ENCODE measurements at places on chromosomes 11 and 22.

GRCh38 chr11:16393340-16393739 lies 37.0 kb upstream of the SOX6 start:
- DNase-seq: no peak

DNA sequence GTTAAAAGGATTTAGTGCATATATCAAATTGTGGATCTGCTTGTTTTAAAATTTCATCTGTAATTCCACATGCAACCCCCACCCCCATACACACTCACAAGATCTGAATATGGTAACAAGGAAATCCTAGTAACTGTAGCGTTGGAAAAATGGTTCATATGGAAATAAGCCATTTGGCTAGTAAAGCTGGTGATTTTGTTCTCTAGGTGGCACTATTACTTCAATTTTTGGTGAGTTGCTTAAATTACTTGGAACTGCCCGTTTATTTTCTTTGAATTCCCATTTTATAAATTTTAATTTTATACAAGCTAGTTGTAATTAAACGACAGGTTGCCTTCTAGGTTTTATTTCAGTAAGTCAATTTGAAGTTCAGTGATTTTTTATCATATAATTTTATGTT lies 5.3 kb downstream of the BDNF start:
- no peak for DNase-seq

GRCh38 chr11:2943711-2944118 lies 14.5 kb upstream of the PHLDA2 start:
- no peak for DNase-seq

GRCh38 chr11:43689167-43689566 lies 8.6 kb downstream of the HSD17B12 start:
- DNase-seq: no peak

GRCh38 chr11:12577725-12578644 lies 96.2 kb upstream of the TEAD1 start:
- no peak for DNase-seq

DNA sequence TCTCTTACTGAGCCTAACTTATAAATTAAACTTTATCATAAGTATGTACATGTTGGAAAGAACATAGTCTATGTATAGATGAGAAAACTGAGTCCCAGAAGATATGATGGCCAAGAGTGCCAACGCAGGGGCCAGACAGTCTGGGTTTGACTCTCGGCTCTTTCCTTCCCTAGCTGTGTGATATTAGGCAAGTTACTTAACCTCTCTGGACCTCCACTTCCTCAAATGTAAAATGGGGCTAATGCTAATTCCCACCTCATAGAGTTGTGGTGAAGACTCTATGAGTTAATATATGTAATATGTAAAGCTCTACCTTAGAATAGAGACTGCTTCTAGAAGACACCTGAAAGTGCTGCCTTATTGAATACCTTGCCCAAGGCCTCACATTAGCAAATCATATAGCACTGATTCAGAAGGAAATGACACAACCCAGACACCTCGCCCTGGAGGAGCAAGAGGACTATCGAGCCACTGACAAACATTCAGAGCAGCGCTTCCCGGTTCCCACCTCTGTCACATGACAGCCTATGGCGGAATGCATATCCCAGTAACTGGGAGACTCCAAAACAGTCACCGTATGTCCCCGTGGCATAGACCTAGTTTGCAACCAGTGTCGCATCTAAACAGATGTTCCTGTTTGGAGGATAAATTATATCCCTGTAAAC lies 11.3 kb upstream of the CCDC86 start:
- DNase-seq: no peak

GRCh38 chr22:26481694-26482093 lies 1.9 kb downstream of the HPS4 start:
- DNase-seq: no peak

- no peak for DNase-seq
Measured at GRCh38 chr11:66075273-66075672, 5.2 kb downstream of the PACS1 start.

DNA sequence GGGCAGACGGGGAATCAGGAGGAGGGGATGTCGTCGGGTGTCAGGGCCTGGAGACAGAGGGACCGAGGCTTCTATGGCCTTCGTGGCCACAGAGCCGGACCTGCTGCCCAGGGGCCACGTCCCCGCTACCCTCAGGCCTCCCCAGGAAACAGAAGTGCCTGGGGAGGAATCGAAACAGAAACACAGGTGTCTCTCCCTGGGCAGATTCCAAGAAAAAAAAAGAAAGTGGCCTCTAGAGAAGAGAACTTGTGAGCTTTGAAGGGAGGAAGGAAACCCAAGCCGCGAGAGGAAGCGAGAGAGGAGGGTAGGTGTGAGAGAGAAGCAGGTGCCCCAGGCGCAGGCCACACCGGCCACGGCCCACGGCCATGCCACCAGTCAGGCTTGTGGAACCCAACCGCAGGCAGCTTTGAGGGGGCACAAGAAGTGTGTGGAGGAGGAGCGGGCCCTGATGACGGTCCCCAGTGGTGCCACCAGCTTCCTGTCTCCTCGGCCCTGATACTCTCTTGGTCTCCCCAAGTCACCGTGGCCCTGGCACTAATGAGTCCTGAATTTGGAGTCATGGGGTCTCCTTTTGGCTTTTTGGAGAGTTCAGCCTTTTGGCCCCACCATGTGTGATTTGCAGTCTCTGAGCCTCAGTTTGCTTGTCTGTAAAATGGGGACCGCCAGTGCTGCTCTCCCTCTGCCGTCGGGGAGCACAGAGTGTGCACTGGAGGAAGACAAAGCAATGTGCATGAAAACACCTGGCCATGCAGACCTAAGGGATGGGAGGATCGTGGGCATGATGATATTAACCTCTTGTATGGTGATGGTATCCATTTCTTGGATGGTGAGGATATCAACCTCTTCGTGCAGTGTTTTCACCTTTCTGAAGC lies 25.2 kb downstream of the LIF start:
- DNase-seq: no peak

DNA sequence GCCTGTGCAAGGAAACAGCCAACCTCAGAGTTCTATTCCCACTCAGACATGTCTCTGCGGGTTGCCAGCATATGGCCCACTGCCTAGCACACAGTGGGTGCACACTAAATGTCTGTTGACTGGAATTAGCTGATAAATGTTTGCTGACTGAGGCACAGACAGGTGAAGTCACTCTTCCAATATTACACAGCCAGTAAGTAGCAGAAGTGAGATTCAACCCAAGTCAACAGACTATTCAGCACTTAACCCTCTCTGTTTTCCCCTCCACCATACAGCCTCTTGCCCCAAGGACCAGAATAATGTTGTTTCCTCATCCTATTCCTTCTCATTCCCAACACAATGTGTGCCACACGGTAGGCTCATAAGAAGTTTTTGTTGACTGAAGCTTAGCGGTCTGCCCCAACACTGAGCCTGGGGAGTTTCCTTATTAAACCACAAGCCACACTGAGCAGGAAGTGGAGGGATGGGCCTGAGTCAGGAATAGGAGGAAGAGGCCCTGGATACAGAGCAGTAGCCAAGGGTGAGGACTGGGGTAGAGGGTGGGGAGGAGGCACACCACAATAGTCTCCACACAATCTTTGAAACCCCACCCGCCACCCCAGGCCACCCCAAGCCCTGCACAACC lies 15.7 kb upstream of the IL10RA start:
- no peak for DNase-seq

DNA sequence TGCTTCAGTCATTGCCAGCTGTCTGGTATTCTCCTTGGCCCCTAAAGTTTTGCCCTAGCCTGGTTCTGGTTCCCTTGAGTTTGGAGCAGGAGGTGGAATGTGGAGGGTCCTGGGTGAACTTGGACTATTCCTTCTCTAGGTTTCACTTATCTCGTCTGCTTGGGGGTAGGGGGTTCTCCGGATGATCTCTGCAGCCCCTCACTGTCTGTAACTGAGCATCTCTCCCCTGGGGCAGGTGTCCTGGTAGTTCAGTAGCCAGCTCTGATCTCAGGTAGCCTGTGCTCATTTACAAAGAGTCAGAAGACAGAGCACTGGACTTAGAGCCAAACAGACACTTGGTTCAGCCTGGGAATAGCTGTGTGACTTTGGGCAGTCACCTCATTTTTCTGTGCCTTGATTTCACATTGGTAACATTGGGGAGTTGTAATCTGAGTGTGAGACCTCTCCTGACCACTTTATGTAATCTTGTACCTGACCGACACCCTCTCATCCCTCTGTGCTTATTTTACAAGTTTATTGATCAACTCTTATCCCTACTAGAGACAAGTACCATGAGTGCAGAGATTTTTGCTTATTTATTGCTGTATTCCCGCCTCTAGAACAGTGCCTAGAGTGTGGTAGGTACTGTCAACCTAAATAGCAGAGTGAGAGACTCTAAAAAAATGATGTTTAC lies 804 bp downstream of the CCDC134 start:
- DNase-seq: no peak

DNA sequence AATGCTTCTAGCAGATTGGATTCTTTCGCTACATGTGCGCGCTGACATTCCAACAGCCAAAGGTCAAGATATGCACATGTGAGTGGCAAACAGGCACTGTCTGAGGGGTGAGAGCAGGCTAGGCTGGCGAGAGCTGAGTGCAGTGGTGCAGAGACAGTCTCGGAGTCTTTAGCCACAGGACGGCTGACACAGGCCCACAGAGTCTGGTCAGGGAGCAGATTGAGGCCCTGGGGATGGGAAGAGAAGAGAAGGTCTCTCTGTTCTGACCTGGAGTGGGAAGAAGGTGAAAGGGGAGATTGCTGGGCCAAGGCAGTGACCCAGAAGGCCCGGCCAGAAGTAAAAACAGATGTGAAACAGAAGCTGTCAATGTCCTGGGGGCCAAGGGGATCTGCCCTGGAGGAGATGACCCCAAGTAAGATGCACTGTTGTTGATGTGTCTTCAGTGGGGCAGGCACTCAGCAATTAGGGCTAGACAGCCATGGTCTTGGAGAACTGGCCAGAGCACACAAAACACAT lies 197.8 kb downstream of the ETS1 start:
- DNase-seq: no peak

- no peak for DNase-seq
Measured at GRCh38 chr11:111976767-111977145, 39.6 kb downstream of the DIXDC1 start.

DNA sequence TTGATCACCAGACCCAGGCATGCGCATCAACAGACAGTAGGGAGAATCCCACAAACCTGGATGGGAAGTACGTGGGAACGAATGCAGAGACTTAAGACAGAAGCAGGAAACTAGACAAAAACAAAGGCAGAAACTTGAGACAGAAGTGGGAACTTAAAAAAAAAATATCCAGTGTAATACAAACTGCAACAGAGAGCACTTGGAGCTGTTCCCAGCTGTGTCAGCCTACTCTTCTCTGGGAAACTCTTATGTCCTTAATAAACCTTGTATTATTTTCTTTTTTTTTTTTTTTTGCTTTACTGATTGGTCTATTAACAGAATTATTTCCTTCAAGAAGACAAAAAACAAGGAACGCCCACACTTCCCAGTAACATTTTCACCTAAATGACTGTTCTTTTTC lies 1818.1 kb upstream of the RAG2 start:
- DNase-seq: no peak

DNA sequence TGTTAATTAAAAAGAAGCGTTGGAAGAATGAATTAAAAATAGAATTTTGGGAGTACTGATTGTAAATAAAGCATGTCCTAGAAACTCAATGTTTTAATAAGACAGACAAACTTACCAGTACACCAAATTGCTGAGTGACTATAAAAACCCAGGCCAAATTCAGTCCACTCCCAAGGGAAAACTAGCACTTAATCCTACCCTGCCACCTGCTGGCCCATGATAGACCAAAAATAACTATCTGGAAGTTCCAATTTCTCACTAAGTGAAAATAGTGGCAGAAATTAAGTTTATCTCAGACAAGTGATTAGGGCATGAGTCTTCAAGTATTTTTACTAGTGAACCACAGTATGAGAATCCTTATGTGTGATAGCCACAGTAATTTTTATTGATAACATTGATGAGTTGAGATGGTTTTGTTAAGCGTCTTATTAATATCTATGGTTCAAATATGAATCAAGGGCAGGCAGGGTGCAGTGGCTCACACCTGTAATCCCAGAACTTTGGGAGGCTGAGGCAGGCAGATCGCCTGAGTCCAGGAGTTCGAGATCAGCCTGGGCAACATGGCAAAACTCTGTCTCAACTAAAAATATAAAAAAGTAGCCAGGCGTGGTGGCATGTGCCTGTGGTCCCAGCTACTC lies 9.8 kb upstream of the DDX10 start:
- DNase-seq: no peak

DNA sequence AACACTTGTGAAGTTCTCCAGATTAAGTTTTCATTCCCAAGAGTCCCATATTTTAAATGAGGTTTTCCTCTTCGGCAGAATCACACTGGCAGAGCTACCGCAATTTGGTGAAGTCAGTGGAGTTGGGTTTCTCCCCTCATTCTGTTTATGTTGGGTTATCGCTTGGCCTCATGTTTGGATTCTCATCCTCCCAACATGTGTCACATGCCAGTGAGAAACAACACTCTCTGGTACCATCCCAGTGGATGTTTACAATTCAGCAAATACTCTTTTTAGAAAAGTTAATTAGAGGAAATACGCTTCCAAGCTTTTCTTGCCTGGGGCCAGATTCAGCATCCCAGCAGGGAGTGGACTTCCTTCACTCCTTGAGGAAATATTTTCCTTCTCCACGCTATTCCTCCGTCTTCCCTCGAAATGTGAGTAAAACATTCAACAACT lies 2.1 kb downstream of the PAMR1 start:
- no peak for DNase-seq

- DNase-seq: peak; percentile 5
Measured at GRCh38 chr11:46047520-46047919, 73.7 kb downstream of the PHF21A start.

- no peak for DNase-seq
Measured at GRCh38 chr11:112834277-112834755, 126.9 kb upstream of the NCAM1 start.

- no peak for DNase-seq
Measured at GRCh38 chr22:25668437-25668836, 73.6 kb upstream of the MYO18B start.

- no peak for DNase-seq
Measured at GRCh38 chr11:116506263-116506825, 266.4 kb downstream of the BUD13 start.

GRCh38 chr11:17014321-17014832 lies at the start of gene PLEKHA7:
Gene PLEKHA7, minus strand, starts transcription at chr11:17014414. Its CDS starts 13 bp downstream, at chr11:17014401.
- DNase-seq: no peak

GRCh38 chr11:109733245-109733644 lies 311.3 kb downstream of the C11orf87 start:
- peak; percentile 24 for DNase-seq
